Activated CD8-positive, alpha-beta memory T cell treated with anti-CD3 and anti-CD28 coated beads for 1 hour (primary cell): ENCODE measurements at places on chromosomes 2 and 18.

DNA sequence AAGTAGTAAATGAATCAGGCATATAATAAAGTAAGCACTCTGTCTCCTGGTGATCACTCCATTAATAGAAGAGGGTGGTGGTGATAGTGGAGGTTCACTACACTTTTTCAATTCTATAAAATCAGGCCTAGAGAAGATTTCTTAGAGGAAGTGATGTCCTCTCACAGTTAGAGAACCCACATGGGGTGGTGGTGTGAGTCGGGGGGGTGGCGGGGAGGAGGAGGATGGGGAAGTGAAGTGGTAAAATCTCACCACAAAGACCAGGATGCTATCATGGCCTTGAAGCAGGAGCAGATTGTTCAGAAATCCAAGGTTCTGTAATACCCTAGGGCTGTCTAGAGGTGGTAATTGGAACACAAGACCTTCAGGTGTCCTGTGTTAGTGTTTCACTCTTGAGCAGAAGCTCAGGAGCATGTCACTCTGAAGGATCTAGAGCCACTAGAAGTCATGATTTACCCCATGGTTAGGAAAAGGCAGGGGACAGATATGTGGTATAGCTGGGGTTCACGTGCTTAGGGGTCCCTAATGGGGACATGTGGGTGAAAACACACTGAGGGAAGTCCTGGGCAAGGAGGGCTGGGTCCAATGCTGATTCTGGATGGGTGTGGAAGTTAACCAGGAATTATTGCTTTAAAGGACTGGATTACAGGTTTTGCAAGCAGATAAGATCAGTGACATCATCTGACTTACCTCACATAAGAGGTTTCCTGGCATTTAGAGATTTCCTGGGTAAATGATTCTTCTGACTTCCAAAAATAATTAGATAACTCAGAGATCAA is 31.0 kb downstream of the RNF125 start:
- DNase-seq = no peak

DNA sequence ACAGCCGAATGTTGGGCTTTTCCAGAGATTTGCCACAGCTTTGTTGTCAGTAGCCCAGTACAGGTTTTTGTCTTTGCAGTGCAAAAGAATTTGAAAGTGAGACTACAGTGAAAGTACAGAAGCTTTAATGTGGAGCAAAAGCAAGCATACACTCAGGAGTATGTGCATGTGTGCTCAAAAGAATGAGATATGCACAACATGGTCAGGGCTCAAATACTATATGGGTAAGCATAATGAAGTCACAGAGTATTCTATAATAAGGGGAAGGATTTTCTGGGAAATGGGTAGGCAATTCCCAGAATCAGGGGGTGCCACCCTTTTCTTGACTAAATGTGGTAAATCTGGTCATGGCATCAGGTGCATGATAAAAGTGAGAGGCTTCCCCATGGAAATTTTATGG is 72.1 kb upstream of the SULT1C3 start:
- DNase-seq = no peak

DNA sequence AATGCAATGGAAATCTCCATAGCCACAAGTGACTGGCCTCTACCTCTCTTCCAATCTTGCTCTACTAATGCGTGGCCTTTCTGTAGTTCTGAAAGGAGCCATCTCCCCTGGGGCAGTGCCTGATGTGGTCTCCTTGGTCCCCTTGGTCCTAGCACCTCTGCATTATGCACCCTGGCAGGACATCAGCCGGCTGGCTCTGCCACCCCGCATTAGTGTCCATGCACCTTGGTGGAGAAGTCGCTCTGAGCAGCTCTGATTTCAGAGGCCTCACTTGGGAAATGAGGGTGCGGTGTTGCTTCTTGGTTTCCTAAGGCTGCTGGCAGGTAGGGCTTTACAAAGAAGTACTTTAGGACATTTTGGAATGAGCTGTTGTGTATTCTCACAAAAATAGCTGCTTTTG is 317.9 kb downstream of the GBX2 start:
- DNase-seq = no peak

GRCh38 chr2:107621186-107622165 is 205.2 kb upstream of the RGPD4 start:
- no peak for DNase-seq

- DNase-seq = no peak
These were observed 386.6 kb downstream of the NBAS start for GRCh38 chr2:15174567-15174966.

- no peak for DNase-seq
These were observed 29.2 kb downstream of the CROCC2 start for GRCh38 chr2:240935103-240935876.
